ENCODE measurements at places on chromosomes 5 and 9.

GRCh38 chr5:108615216-108615615 lies 132.5 kb upstream of the FER start:
- no peak for DNase-seq

DNA sequence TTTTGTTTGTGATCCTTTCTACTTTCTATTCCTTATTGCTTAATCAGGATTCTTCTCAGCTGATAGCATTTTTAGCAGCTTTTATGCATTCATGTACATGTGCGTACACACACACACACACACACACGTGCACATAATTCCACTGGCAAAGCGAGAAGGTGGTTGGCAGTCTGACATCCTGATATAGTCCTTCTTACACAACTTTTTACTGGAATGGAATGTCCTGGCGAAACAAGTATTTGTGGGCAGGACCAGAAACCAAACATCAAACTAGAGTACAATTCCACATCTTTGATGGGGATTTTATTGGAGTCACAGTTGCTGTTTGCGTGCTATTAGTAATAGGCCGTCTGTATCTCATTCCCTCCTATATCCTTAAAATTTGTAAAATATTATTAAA lies 356.5 kb downstream of the CCDC171 start:
- no peak for DNase-seq

DNA sequence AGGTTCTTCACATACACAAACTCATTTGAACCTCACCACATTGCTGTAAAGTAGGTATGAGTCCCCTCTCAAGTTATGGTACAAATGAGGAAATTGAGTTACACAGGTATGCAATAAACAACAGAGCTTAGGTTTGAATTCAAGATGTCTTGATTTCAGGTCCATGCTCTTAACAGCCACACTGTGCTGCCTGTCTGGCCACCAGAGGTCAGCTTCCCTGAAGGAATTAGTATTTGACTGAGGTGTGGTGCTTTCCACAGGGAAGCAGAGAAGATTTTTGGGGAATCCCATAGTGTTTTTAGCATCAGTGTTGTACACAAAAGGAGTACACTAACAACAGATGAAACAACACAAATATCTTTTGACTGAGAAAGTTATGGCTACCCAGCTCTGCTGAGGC lies 94.4 kb upstream of the ITGA1 start:
- no peak for DNase-seq

DNA sequence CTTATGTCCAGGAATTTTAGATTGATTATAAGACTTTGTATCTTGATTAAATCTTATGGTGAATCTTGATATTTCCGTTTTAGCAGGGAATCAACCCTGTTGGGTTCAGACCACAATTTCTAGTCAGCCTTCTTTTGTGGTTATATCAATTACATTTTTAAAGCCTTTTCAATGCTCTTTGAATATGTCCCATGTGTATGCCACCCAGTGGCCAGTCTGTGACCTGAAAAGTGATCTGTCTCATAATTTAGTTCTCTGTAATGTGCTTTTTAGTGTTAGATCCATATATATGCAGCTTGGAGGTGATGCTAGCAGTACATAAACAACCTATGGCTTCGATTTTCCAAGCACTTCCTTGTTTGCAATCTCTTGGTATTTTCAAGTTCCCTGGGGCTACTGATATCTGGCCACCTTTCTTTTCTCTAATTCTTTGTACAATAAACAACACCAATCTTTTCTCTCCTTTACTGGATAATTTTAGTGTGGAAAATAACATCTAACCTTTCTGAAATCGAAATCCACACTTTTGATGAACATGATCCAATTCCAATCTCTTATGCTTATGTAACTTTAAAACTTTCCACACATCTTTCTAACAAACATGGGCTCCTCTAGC lies 28.8 kb downstream of the PDE8B start:
- DNase-seq: peak; percentile 23

GRCh38 chr9:113503131-113503541 lies 39.6 kb downstream of the RGS3 start:
- DNase-seq: no peak

GRCh38 chr5:100424787-100425186 lies 110.4 kb upstream of the FAM174A start:
- DNase-seq: no peak

- DNase-seq: no peak
These were observed 20.9 kb downstream of the EEIG1 start for GRCh38 chr9:127959841-127960409.

GRCh38 chr5:179805070-179805528 lies 1.6 kb downstream of the MGAT4B start:
- no peak for DNase-seq

- no peak for DNase-seq
These were observed 231.4 kb downstream of the MARCHF11 start for GRCh38 chr5:15948190-15948589.

DNA sequence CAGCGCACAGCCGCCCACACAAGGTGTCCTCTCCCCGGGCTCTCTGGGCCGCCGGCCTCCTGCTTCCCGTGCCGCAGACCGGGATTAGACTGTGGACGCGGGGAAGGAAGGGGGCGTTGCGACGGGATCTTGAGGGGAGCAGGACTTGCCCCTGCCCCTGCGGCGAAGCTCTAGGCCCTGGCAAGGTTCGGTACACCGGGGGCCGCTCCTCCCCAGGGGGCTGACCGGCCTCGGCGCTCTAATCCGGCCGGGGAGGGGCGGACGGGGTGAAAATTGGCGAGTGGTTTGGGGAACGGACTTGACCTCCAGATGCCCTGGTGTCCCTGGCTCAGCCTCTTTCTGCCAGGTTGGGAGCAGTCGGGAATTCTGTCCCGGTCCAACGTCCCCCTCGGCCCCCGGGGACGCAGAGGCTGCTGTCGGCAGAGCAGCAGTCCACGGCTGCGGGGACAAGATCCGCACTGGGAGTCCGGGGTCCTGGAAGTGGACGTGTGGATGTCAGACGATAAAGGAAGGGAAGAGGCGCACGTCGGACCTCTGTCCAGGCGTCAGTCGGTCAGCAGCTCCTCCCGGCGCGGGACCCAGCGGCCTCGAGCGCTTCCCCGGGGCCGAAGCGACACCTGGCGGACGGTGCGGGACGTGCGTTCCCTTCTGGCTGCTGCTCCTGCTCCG lies 1.9 kb upstream of the CNTFR start:
- DNase-seq: no peak

GRCh38 chr5:115257981-115258380 lies 4.7 kb downstream of the PGGT1B start:
- no peak for DNase-seq

DNA sequence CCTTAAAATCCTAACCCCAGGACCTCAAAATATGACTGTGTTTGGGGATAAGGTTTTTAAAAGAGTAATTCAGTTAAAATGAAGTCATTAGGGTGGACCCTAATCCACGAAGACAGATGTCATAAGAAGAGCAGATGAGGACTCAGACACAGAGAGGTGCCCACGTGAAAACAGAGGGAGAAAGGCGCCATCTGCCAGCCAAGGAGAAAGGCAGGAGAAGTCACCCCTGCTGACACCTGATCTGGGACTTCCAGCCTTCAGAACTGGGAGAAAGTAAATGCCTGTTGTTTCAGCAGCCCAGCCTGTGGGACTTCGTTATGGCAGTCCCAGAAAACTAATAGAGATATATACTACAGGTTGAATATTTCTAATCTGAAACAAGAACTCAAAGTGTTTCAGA lies 67.4 kb downstream of the ROR2 start:
- no peak for DNase-seq

DNA sequence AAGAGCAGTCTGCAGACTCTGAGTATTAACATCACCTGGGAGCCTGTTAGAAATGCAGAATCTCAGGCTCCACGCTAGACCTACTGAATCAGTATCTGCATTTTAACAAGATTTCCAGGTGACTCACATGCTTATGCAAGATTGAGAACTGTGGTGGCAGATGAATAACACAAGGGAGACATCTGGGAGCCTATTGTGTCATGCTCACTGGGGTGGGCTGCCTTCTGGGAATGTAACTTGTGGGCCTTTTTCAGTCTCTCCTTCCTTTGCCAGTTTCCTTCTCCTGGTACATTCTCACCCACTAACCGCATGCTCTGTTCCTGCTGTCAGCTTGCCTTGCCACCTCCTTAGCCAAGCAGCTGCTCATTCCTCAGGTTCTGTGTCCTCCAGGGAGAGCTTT lies 176.6 kb upstream of the C9orf72 start:
- no peak for DNase-seq

DNA sequence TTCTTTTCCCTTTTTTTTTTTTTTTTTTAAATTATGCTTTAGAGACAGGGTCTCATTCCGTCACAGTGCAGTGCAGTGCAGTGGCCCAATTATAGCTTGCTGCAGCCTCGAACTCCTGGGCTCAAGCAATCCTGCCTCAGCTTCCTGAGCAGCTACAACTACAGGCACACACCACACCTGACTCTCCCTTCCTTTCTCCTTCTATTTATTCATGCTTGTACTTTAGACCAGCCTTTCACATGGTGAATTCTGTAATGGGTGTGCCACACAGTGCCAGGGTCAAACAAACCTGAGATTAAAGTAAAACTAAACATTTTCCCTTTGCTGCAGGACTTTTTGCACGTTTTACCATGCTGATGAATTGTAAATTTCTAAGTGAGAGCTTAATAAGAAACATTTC lies 8.0 kb downstream of the SH3RF2 start:
- DNase-seq: no peak

DNA sequence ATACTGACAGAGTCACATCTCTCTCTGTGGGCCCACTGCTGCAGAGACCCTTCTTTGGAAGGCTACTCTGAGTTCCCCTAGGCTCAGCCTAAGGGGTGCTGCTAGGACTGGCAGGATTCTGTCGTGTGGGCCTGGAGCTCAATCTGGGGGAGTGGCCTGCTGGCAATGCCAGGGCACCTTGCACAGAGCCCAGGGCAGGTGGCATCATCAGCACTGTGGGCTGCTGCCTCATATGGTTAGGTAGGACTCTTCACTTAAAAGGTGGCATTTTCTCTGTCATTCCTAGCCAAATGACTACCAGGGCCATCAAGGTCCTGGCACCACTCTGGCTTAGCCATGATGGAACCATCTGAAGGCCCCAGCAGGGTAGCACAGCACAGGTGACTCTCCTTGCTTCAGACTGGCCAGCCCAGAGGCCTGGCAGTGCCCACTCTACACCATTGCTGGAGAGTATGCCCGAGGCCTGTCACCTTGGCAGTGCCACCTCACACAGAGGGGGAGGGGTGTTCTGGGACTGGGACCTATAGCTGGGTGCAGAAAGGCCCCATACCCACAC lies 21.9 kb downstream of the PITX1 start:
- no peak for DNase-seq

DNA sequence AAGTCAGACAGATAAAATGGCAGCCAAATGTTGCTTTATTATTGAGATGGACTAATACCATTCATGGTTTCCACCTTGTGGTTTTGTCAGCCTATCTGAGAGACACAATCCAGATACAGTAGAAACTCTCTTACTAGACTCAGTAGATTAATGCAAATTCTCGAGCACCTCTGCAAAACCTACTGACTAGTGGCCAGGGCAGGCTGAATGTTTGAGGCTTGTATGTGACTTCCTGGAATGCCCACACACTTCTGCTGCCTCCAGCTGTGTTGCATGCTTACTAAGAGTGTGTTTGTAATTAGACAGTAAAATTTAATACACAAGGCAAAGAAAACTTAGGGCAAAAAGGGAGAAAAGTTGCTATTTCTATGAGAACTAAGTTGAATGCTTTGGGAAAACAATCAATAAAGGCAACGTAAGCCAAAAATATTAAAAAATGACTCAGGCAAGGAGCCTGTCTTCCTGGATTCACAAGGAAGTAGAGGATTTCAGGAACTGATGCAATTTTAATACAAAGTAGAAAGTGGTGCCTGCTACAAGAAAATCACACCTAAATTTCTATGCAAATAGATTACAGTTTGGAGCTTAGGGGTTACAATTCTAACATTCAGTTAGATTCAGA lies 30.2 kb upstream of the CCNG1 start:
- DNase-seq: no peak

- DNase-seq: no peak
These were observed 163.6 kb upstream of the SPEF2 start for GRCh38 chr5:35454011-35454525.

GRCh38 chr9:124618476-124618875 lies 111.3 kb upstream of the NR5A1 start:
- DNase-seq: no peak

DNA sequence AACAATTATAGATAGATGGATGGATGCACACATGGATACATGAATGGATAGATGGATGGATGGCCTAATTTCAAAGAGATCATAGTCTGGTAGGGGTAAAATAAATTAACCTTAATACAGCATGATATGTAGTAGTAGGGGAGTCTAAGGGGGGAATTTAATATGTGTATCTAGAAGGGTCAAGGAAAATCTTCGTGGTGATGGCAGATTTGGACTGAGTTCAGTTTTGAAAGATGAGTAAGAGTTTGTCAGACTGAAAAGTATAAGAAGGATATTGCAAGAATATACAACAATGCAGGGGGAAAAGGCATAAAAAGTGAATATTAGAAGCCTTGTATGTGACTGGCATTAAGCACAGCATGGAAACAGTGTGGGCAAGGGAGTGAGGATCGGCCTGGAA lies 98.7 kb downstream of the ZNF462 start:
- no peak for DNase-seq

DNA sequence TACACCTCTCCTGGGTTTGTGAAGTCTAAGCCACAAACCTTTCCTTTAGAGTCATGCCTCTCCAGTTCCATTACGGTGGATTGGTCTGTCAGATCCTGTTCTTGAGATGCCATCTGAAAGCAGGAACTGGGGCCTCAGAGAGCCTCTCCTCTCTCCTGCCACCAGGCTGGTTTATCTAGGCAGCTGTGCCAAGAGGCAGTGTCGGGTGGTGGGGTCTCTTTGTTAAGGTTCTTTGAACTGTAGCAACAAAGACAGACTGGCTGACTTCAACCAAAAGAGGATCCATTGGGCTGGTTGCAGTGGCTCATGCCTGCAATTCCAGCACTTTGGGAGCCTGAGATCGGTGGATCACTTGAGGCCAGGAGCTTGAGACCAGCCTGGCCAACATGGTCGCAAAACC lies 66.0 kb upstream of the ANGPTL2 start:
- DNase-seq: no peak

GRCh38 chr5:88556406-88556805 lies 287.8 kb upstream of the TMEM161B start:
- DNase-seq: no peak

DNA sequence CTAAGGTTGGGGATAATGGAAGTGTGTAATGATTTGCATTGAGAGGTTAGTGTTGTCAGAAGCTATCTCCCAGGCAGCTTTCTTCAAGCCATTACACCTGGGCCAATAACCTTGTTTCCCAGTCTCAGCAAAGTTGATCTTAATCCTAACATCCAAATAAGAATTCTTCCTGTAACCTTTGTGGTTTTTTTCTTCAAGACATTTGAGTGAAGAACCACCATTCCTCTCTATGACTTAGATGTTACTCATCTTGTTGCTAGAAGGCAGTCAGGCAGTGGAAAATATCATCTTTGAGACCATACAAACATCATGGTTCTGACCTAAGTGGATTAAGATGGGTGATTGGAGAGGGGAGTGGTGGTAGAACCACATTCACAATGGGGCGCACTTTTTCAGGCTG lies 103.5 kb downstream of the NDUFAF2 start:
- peak; percentile 87 for DNase-seq

GRCh38 chr9:122111413-122112085 lies 18.4 kb upstream of the TTLL11 start:
- no peak for DNase-seq

- DNase-seq: no peak
These were observed 575.7 kb upstream of the ACO1 start for GRCh38 chr9:31808766-31809165.

- no peak for DNase-seq
These were observed 101.2 kb downstream of the PLK2 start for GRCh38 chr5:58358501-58359178.

- DNase-seq: no peak
These were observed 992 bp downstream of the SETD9 start for GRCh38 chr5:56910210-56910965.
